Fibroblast of skin of abdomen (primary cell): ENCODE measurements at places on chromosomes 6 and 20.

DNA sequence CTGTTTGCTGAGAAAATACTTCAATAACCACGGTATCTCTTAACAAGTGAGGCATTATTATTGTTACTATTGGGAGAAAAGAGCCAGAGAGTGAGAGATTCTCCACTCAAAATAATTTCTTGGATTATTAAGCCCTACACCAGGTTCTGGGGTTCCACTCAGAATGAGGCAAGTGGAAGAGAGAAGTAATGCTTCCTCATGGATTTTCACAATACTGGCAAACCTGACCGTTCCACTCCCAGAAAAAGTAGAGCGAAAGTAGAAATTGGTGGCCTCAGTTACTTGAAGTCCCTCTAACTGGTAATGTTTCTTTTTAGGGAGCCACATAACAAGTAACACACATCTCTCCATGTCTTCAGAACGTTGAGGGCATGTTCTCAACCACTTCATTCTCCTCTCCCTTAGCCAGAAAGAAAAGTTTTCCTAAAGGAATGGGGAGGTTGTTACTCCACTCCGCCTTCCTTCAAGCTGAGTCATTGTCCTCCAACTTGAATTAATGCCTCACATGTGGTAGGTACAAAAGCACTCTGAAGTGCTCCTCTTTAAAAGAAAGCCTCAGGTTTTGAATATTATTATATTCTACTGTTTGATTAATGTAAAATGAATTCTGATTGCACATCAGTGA, 1.9 kb downstream of the BAG2 start:
- DNase-seq: peak; percentile 82

DNA sequence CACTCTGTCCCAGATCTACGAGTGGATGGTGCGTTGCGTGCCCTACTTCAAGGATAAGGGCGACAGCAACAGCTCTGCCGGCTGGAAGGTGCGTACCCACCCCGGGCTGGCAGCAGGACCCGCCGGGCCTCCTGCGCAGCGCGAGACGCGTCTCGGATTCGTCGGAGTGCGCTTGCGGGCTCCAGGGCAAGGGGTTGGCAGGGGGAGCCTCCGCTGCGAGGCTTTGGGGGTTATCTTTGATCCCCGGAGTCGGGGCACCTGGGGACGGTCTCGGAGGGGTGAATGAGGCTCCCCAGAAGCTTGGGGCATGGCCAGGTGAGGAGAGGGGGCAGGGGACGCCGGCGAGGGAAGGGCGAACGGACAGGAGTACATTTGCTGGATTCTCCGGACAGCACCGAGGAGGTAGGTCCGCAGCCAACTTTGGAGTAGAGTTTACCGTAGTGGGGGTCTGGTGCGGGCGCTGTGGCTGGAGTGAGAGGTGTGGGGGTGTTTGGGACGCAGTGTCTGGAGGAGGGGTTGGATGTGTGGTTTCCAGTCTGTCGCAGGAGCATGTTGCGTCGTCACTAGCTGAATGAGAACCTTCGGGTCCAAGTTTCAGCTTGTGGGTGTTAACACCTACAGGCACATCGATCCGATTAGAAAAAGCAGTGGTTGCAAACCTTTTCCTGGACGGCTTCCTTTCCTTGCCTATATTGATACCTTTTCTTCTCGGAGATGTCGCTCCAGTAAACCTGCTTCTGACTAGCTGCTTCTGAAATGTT, 1.2 kb downstream of the FOXO3 start:
- no peak for DNase-seq

DNA sequence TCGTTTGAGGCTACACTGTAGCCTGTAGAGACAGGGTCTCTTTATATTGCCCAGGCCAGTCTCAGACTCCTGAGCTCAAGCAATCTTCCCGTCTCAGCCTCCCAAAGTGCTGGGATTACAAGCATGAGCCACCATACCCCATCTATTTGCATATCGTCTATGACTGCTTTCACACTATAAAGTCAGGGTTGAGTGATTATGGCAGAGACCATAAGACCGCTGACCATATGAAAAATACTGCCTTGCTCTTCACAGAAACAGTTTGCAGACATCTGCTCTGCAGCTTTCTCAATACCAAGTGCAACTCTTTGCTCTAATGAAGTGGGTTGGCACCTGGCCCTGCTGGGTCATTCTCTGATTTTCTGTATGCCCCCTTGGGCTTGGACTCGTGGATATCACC, 79.5 kb upstream of the PAK5 start:
- no peak for DNase-seq

- DNase-seq: no peak
Observed at GRCh38 chr20:3804254-3804751, 8.2 kb downstream of the CDC25B start.
